ENCODE measurements at places on chromosomes 16 and 17.

DNA sequence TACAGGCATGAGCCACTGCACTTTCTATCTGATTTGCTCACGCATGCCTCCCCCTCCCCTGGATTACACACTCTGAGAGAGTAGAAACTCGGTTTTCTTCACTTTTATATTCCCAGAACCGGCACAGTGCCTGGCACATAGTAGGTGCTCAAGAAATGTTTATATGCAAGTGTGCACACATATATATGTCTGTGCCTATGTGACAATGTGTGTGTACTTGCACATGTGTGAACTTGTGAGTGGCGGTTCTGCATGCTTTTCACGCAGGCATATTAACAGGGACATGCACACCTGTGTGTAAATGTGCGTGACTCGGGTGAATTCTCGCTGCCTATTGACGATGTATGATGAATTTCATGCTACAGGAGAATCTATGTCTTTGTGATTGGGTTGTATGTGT is 22.1 kb upstream of the IL21R start:
- DNase-seq = no peak

- DNase-seq = no peak
Measured at GRCh38 chr17:56186222-56186786, 33.0 kb downstream of the ANKFN1 start.

DNA sequence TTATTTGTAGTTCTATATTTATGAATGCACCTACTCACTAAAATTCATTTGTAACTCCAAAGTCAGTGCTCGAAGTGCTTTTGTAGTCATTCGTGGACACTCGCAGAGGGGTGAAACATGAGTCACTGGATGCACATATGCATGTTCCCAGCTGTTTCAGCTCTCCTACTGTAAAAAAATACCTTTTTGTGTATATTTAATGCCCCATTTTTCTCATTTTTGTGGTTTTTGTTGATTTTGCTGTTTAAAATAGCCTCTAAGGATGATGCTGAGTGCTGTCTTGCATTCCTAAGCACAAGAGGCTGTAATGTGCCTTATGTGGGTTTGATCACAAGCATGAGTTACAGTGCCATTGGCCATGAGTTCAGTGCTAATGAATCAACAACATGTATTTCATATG is 30.6 kb downstream of the CENPV start:
- DNase-seq = no peak

- DNase-seq = no peak
Measured at GRCh38 chr16:79429381-79430190, 171.0 kb downstream of the MAF start.

- DNase-seq = no peak
Measured at GRCh38 chr16:62035115-62036092, 834 bp downstream of the CDH8 start.

- DNase-seq = no peak
Measured at GRCh38 chr17:74326506-74326905, 480 bp downstream of the KIF19 start.

DNA sequence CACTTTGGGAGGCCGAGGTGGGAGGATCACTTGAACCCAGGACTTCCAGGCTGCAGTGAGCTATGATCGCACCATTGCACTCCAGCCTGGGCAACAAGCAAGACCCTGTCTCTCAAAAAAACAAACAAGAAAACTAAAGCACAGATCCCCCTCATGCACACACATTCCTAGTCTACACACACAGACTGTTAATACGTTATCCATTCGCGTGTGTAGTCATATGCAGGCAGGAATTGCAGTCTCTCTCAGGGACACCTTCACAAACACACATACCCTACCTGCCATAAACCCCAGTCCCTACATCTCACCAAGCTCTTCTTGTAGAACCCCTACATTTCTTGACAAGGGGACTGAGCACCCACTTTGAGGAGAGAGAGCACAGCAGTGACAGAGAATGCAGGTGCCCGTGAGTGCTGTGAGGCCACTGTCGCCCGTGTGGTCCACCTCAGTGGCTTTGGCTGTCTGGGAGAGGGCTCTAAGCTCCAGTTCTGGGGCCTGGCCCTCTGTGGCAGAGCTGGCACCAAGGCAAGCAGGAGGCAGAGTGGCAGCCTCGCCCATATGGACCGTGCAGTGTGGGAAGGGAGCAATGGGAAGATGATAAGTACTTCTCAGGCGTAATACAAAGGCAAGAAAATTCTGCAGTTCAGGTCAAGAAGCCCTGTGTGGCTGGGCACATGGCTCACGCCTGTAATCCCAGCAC is 59.0 kb upstream of the RPH3AL start:
- DNase-seq = no peak

GRCh38 chr16:66254106-66254505 is 112.4 kb upstream of the CDH5 start:
- DNase-seq = no peak

- DNase-seq = no peak
Measured at GRCh38 chr17:16425698-16426659, 10.6 kb downstream of the TRPV2 start.

GRCh38 chr16:73890186-73891128 is 406.2 kb upstream of the PSMD7 start:
- no peak for DNase-seq

GRCh38 chr17:75271233-75271954 is 363 bp upstream of the MIF4GD start:
- DNase-seq = peak; percentile 74

GRCh38 chr16:27498916-27499658 is 50.6 kb downstream of the GTF3C1 start:
- DNase-seq = no peak

DNA sequence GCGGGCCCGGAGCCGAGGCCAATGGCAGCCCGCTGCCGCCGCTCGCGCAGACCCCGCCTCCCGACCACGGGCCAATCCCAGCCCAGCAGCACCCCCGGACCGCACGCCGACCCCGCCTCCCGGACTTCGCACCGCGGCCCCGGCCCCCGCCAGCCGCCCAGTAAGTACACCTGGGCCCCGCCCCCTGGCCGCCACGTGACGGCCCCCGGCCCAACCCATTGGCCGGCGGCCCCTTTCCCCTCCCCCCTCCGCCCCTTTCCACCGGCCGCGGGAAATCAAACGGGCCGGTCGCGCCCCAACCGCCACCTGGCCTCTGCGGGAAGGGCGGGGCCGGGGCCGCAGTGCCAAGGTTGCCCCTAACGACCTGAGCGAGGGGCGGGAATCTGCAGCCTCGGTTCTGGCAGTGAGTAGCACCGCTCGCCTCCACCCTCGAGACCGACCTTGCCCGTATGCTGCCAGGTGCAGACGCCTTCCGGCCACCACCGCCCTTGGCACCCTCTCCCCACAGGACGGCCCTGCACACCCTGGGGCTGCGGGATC is at the start of gene YBX2:
Gene YBX2, minus strand, starts transcription at position 26 of the 540 bp plus-strand sequence. CDS start 139 bp downstream, outside the sequence.
- DNase-seq = peak; percentile 41
